ENCODE measurements at places on chromosomes 2 and 18. TPM values are rescaled to one million over a fixed set of nuclear protein-coding genes. Genes with fewer than 3 reads are reported as not detected.

THOC1 gene
- 43.6 TPM for total RNA-seq

CFC1 gene
- not detected for total RNA-seq

DNA sequence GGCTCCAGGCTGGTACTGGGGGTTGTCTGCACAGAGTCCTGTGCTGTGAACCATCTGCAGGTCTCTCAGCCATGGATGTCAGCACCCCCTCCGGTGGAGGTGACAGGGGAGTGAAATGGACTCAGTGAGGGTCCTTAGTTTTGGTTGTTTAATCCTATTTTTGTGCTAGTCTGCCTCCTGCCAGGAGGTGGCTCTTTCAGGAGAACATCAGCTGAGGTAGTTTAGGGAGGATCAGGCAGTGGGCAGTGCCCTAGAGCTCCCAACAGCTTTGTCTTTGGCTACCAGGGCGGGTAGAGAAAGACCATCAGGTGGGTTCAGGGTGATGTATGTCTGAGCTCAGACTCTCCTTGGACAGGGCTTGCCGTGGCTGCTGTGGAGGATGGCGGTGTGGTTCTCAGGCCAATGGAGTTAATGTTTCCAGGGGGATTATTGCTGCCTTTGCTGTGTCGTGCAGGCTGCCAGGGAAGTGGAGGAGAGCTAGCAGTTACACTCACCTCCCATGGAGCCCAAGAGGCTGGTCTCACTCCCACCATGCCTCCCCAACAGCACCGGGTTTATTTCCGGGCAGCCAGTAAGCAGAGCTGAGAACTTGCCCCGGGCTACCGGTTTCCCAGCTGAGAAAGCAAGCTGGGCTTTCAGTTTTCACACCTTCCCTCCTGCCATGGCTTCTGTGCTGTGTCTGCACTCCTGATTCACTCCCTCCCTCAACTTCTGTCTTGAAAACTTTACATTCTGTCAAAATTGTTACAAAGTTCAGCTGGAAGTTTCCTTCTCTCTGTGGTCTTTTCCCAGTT is 563.4 kb downstream of the XIRP2 start:
- no peak for DNase-seq

DNA sequence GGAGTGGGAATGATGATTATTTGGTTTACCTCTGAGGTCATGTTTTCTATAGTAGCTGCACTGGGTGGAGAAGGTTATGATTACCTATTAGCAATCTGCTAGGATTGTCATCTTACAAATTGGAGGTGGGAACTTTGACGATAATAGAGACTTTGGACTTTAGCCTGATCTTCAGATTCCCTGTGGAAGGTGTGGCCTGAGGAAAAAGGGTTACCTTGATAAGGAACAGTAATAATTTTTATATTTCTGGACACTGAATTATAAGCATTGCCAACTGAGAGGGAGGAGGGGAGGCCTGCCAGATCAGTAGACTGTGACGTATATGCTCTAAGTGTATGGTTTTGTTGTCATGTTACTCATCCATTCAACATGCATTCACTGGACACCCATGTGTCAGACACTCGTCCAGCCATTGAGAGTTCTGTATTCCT is 183.4 kb upstream of the FOSL2 start:
- DNase-seq = no peak

DNA sequence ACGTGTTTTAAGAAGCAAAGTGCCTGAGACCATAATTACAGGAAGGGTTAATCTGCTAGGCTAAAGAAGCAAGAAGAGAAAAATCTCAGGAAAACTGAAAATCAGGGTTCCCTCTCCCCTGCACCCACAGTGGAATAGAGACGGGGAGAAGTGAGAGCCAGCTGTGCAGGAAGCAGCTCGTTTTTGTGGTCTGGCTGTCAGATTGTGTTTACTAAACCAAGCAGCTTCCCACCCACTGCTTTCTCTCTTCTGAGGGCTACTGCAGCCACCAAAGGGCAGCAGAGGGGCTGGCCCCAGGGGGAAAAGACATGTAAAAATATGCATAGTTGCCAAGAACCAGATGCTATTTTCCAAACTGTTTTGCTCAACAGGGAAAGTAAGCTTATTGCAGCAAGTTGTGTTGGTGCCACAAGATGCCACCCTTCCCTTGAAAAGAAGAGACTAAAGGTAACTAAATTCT is 72.6 kb upstream of the THUMPD2 start:
- no peak for DNase-seq

TMEM163 gene
- total RNA-seq = 0.23 TPM

ATP5F1A gene
- total RNA-seq = 385 TPM

DNA sequence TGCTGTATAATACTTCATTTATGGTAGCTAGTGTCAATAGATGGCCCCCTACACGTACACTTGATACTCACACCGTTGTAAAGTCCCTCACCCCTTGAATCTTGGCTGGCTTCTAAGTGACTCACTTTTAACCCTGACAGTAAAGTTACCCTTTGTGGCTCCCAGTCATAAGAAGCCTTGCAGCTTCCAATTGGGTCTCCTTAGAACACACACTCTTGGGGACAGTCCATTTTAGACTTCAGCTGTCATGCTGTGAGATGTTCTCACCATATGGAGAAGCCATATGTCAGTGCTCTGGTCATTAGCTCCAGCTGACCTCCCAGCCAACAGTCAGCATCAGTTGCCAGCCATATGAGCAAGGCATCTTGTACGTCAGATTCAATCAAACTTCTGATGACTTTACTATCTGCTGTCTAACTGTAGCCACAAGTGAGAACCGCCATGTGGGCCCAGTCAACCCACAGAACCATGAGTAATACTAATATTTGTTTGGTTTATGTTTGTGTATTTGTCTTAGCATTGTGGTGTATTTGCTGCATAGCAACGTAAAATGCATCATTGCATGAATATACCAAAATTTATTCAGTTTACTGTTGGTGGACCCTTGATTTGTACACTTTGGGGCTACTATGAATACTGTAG is 68.3 kb downstream of the PTPN4 start:
- no peak for DNase-seq

NMS gene
- total RNA-seq = not detected

LRRC30 gene
- not detected for total RNA-seq

All from activated CD8-positive, alpha-beta T cell treated with anti-CD3 and anti-CD28 coated beads, Interleukin-2, amount 10 ng/mL, durations not matched to agents 7 days and 5 days (primary cell).